ENCODE measurements at places on chromosomes 11 and 22. TPM values are rescaled to one million over a fixed set of nuclear protein-coding genes. Genes with fewer than 3 reads are reported as not detected.

Gene OR52N4
- not detected for total RNA-seq

Gene CCDC89
- not detected for total RNA-seq

Gene SYT7
- total RNA-seq = under 0.01 TPM

Gene EMSY
- 9.7 TPM for total RNA-seq

Gene CDKN1C
- 3.2 TPM for total RNA-seq

Gene APOBEC3B
- 3.5 TPM for total RNA-seq

Gene ASCL2
- total RNA-seq = not detected

Gene FAT3
- total RNA-seq = under 0.01 TPM

Gene SYNGR1
- 2.6 TPM for total RNA-seq

Gene LDHAL6A
- not detected for total RNA-seq

Gene ADORA2A
- total RNA-seq = 9.4 TPM

Gene GANAB
- 230 TPM for total RNA-seq

Gene MS4A6E
- not detected for total RNA-seq

Gene SMIM35
- total RNA-seq = not detected

Gene GAB4
- not detected for total RNA-seq

Gene SCUBE2
- 0.32 TPM for total RNA-seq
